ENCODE measurements at places on chromosomes 4 and X. TPM values are rescaled to one million over a fixed set of nuclear protein-coding genes. Genes with fewer than 3 reads are reported as not detected.

The PPP1R3F gene
- total RNA-seq, result 2.3 TPM

The ZNF185 gene
- 2.9 TPM for total RNA-seq

The ZFYVE28 gene
- total RNA-seq, result 8.0 TPM

The TCEAL2 gene
- not detected for total RNA-seq

The WAS gene
- total RNA-seq, result 0.84 TPM

The CORIN gene
- not detected for total RNA-seq

The SLC38A5 gene
- 0.24 TPM for total RNA-seq

The MAGEB6 gene
- total RNA-seq, result 0.12 TPM

The CYTL1 gene
- 24.6 TPM for total RNA-seq

Data from RPMI7951 (cell line).